ENCODE measurements at places on chromosomes 5 and 9.

DNA sequence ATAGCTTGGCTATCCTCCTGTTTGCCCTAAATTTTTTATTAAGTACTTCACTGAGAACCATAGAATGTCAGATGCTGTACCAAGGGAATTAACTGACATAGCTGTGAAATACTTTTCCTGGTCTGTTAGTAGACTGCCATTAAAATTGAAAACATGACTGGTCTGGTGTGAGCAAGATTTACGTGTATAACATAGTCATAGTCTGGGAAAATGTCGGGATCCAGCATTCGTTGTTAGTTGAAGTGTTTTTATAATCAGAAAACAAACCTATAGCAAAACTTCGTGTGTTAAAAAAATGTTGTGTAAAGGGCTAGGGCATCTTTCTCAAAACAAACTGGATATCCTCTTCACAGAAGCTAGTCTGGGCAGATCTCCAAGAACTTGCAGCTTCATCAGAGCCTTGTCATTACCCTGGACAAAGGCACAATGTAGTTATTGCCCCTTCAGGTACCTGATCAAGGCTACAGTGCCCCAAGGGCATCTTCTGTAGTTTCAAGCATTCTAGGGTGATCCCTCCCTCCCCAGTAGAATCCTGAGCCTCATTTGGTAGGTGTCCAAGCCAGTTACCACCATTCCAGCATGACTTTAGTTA, 454.2 kb upstream of the SGCD start:
- DNase-seq = no peak

- DNase-seq = no peak
Measured at GRCh38 chr5:109692852-109693251, 3.1 kb downstream of the MAN2A1 start.

- no peak for DNase-seq
Measured at GRCh38 chr5:91123901-91124300, 259.2 kb downstream of the ARRDC3 start.

DNA sequence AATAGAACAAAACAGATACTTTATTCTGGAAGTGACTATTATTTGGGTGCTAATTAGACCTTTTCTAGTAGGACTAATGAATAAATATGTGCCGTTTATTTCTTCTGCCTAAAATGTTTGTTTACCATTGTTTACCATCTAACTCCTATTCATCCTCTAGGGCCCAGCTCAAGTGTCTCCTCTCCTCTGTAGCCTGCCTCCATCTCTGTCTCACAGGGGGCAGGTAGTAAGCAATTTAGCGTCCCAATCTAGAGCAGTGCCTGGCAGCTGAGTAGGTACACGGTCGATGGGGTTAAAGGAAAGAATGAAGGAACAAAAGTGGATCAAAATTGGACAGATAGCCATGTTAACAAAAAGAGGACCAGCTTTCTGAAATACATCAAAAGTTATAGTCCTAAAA, 230.9 kb downstream of the SLF1 start:
- DNase-seq = no peak

DNA sequence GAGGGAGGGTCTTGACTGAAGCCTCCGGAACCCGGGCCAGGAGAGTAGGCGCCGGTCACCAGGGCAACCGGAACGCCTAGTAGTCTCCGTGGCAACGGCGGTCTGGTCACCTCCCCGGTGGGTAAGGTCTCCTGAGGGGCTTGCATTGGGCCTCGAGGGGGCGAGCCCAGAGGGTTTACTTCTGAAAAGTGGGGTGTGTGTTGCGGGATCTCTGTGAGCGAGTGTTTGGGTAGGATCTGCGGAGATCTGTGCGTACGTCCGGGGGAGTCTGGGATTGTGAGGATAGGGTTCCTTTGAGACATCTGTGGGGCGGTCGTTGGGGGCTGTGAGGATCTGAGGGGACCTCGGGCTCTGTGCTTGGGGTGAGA, at the start of gene FAM221B:
Gene FAM221B (minus strand): TSS at position 17 of the 368 bp plus-strand sequence. CDS start 2,571 bp downstream, outside the sequence.
- DNase-seq = peak; percentile 62

- no peak for DNase-seq
Measured at GRCh38 chr5:8613078-8613685, 744.2 kb downstream of the MTRR start.

GRCh38 chr5:150580917-150581316, 59.5 kb upstream of the SYNPO start:
- DNase-seq = no peak

- no peak for DNase-seq
Measured at GRCh38 chr9:108117306-108117705, 627.7 kb upstream of the KLF4 start.

DNA sequence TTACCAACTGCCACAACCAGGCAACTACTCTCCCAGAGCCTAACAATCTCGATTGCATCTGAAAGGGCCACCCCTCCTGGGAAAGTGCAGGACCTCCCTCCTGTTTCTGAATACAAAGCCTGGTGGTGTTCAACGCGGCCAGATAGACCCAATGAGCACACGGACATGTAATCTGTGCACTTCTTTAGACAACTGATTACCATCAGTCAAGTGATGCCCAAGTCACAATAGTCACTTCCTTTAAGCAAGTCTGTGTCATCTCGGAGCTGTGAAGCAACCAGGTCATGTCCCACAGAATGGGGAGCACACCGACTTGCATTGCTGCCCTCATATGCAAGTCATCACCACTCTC, 739 bp downstream of the C9orf72 start:
- DNase-seq = peak; percentile 8

DNA sequence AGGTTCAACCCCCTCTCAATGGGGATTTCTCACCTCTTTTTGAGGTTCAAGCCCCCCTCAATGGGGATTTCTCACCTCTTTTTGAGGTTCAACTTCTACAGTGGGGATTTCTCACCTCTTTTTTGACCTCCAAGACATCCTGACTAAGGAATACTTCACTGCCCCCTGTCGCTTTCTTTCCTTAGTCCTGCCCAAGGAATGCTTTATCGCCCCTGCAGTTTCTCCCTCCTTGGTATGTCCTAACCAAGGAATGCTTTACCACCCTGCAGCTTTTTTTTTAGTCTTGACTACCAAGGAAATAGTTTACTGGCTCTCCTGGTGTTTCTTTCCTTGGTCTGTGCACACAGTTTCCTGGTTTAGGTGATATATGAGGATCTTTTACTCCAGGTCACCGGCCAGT, 9.6 kb upstream of the IRGM start:
- DNase-seq = no peak

DNA sequence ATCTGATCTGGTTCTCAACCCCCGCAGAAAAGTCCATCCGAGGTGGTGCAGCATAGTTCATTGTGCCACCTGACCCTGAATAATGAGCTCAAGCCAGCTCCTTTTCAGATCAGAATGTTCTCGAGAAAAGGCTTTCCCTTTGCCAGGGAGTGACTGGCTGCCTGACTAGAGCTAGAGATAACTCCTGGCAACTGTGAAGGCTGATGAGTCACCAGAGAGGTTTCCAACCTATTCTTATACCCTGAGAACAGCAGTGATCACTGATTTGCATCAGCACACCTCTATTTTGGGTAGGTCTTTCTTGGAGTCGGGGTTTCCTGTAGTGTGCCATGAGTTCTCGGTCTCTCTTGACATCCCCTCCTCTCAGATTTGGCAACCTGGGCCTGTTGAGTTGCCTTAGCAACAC, 127.9 kb downstream of the PIK3R1 start:
- no peak for DNase-seq

GRCh38 chr9:98701576-98701975, 7.2 kb downstream of the GABBR2 start:
- no peak for DNase-seq

DNA sequence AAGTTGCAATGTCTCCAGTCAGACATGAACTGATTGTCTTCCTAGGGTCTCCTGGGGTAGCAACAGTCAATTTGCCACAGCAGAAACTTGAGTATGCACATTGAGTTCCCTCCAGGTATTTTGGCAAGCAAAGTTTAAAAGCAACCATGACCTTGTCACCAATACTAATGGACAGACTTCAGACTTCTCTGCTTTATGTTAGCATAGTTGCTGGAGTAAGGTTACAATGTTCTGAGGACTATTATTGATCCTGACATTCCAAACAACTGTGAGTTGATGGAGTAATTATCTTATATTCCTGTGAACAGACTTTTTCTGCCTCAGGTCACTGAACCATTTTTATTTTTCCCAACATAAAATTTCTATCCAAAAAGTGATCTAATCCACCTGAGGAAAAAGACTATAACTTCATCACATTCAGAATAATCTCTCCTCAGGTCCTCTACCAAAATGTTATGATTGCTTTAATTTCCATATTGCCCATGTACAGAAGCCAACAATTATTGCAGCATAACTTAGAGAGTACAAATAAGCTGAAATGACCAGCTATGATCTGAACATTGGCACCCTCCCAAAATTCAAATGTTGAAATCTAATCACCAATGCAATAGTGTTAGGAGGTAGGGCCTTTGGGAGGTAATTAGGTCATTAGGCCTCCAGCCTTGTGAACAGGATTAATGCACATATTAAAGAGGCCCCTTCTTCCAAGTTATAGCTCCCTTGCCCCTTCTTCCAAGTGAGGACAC, 228.3 kb downstream of the PDE4D start:
- no peak for DNase-seq

DNA sequence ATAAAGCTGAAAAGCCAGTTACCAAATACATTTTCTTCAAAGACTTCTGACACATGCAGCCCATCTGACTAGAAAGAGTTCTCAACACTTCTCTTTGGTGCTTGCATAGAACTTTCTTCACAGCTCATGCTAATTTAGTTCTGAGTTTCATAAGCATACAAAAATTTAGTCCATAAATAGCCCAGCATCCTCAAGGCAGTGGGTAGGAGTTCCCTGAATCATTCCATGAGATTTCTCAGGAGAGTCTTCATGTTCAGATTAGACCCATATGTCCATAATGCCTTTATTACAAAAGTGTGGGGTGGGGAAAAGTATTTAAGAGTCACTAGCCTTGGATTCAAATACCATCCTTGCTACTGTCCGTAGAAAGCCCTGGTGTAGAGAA, 290.2 kb upstream of the RGMB start:
- no peak for DNase-seq

- DNase-seq = no peak
Measured at GRCh38 chr5:173772384-173773059, 115.6 kb upstream of the CPEB4 start.

GRCh38 chr9:92616655-92617111, 53.2 kb downstream of the IPPK start:
- no peak for DNase-seq

- DNase-seq = no peak
Measured at GRCh38 chr5:98585661-98586310, 187.7 kb upstream of the RGMB start.

GRCh38 chr5:99054972-99055371, 126.2 kb upstream of the CHD1 start:
- DNase-seq = no peak

DNA sequence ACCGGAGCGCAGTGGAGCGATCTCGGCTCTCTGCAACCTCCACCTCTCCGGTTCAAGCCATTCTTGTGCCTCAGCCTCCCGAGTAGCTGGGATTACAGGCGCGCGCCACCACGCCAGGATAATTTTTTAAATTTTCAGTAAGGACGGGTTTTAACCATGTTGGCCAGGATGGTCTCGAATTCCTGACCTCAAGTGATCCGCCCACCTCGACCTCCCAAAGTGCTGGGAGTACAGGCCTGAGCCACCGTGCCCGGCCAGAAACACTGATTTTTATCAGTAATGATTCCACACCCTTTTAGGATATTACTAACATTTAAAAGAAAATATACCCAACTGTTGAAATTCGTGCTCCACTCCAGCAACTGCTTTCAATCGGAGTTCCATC, 464 bp upstream of the FAM151B start:
- no peak for DNase-seq

- DNase-seq = no peak
Measured at GRCh38 chr5:134267366-134268018, 41.6 kb upstream of the PPP2CA start.

- DNase-seq = no peak
Measured at GRCh38 chr5:178207183-178207916, 3.0 kb downstream of the HNRNPAB start.

DNA sequence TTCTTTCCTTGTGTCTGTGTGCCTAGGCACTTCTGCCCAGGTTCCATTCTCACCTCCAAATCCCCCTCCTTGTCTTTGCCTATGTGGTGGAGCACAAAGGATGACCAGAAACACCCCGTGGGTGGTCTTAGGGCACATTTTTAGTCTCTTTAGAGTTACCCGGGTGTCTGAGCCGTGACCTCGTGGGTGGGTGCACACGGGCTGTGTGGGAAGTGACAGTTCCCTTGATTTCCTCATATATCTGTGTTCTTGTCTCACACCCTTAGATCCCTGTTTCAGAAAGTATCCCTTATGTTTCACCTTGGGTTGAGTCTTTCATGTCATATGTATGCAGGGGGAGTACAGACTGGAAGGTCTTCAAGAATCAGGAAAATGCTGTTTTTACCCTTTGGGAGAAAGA, 13.4 kb upstream of the SMIM32 start:
- no peak for DNase-seq

- peak; percentile 15 for DNase-seq
Measured at GRCh38 chr9:126108240-126108639, 218.4 kb upstream of the MVB12B start.

GRCh38 chr5:66788556-66788955, 192.4 kb downstream of the MAST4 start:
- no peak for DNase-seq

DNA sequence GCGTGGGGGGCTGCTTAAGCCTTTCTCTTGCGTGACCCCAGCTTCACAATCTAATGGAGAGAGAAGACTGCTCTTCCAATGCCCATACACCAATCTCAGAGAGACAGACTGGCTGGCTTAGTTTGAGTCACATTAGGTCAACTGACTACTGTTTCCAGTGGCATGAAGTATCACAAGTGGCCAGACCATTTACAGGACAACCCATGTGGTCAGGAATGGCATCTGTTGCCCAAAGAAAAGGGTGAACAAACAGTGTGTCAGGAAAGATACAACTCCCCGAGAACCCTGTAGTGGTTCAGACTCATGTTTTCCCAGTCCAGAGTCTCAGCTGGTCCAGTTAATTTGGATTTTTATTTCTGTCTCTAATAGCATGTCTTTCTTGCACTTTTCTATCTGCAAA, 177.4 kb upstream of the IL12B start:
- DNase-seq = no peak
